ENCODE measurements at places on chromosomes 3 and 15. TPM values are rescaled to one million over a fixed set of nuclear protein-coding genes. Genes with fewer than 3 reads are reported as not detected.

- no peak for DNase-seq
Observed at GRCh38 chr3:56989977-56990640, 70.4 kb upstream of the SPATA12 start.

- no peak for DNase-seq
Observed at GRCh38 chr3:154970797-154971196, 109.3 kb upstream of the MME start.

- DNase-seq = peak; percentile 61
Observed at GRCh38 chr3:63937661-63938651, 25.8 kb upstream of the SCAANT1 start.

- DNase-seq = peak; percentile 82
Observed at GRCh38 chr3:150703299-150703755, 393 bp downstream of the ERICH6 start.

DNA sequence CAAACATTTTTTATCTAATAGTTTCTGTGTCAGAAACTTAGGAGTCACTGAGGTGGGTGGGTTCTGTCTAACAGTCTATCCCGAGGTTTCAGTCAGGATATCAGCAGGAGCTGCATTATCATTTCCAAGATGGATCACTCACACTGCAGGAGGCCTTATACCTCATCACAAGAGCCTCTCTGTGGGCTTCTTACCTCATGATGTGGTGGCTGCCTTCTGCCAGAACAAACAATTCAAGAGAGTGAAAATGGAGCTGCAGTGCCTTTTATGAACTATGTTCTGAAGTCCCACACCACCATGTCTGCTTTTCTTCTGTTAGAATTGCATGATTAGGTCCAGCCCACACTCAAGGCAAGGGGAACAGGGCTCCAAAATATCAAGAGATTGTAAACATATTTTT, 27.9 kb downstream of the RFX7 start:
- no peak for DNase-seq

GRCh38 chr3:195548006-195548405, 4.9 kb upstream of the PPP1R2 start:
- no peak for DNase-seq

SLC22A14 gene
- polyA plus RNA-seq = 0.11 TPM

GPR156 gene
- 1.7 TPM for polyA plus RNA-seq

KCNMB2 gene
- 9.8 TPM for polyA plus RNA-seq

CKMT1B gene
- not detected for polyA plus RNA-seq

All from left lung (tissue), 14 donors.